ENCODE measurements at places on chromosomes 1 and 21.

DNA sequence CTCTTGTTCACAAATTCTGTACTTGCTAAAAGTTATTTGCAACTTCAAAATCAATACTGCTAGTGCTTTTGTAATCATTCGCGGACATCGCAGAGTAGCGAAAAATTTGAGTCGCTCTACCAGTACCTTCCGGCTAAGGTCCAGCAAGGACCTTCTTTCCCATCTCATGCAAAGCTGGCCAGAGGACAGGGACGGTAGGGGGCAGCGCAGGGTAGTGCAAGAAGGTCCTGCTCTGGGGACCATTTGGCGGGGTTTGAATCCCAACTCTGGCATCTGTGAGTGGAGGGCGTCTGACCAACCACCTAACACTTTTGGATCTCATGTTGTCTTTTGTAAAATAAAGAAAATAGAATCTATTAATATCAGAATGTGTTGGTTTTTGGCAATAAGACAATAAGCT lies 258.3 kb downstream of the SPATA17 start:
- DNase-seq, result no peak

- DNase-seq, result no peak
These were observed 22.2 kb upstream of the ZNF678 start for GRCh38 chr1:227541129-227541528.

- DNase-seq, result no peak
These were observed 11.1 kb upstream of the GJA5 start for GRCh38 chr1:147771226-147772125.

- no peak for DNase-seq
These were observed 159.1 kb downstream of the NFIA start for GRCh38 chr1:61241411-61241838.

GRCh38 chr1:46653405-46653958 lies 14.7 kb downstream of the ATPAF1 start:
- no peak for DNase-seq

GRCh38 chr1:181159451-181160140 lies 71.1 kb downstream of the IER5 start:
- DNase-seq, result no peak

- no peak for DNase-seq
These were observed 190.3 kb downstream of the GRIK3 start for GRCh38 chr1:36843906-36844610.

- peak; percentile 38 for DNase-seq
These were observed 127.3 kb downstream of the HHIPL2 start for GRCh38 chr1:222420633-222421032.

- DNase-seq, result peak; percentile 74
These were observed 9.2 kb upstream of the CBR3 start for GRCh38 chr21:36125512-36126207.

DNA sequence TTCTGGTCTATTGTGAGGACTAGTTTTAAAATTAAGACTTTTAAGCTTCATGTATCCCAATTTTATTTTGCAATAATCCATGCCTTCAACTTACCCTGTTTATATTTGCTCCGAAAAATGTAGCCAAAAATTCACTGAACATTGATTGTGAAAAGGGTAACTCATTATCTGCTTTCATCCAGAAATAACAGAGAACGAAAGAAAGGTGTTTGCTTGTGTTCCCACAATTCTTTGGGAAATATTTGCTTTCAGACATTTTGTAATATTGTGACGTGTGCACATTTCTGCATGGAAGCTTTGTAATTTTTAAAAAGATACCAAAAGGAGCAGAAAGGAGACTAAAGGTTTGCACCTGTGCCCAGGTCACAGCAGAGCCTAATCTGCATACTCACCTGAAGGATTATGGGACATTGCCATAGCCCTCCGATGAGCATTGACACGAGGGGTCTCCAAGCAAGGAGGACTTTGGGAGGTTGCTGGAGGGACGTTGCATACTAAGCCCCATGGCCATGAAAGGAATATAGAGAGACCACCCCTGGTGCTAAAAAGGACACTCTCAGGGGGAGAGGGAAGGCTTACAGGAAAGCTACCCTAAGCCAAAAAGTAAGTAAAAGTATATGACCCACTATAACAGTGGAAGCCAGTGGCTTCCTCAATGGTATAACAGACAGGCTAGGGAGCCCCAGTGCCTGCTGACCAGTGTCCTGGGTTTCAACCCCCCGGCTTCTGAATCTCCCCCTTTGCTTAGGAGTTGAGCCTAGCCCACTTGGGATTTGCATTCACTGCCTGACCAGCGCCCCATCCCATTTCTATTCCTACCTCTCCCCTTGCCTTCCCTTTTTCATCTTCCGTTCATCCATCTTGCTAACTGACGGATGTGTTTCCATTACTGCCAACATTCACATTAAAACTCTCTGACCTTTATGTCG lies 148.6 kb upstream of the ZC3H12A start:
- DNase-seq, result no peak

DNA sequence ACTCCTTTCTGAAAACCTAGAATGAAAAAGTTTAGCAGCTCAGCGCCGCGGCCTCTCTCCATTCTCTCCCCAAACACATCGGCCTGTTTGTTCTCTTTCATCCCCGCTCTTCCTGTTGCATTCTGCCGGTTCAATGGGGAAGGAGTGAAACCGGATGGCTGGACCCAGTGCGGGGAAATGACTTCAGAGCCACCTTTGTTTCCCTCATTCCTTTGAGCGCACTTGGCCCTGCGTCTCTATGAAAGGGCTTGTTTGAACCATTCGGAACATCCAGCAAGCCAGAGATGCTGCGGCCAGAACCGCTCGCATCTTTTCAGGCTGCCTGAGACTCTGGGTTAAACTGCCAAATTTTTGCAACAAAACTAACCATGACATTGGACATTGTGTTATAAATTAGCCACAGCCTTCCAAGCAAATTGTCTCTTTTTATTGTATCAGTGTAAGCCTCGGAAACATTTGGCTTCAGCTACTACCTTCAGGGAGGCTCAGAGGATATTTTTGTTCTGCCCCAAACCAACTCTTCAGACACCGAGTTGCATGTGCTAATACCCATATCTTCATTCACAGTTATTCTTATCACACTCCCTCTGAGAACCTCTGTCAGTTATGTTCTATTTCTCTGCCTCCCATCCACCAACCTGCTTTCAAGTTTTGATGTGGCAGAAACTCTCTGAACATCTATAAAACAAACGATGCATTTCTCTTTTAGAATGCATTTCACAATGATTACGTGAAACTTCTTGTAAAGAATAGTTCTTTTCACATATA lies 5.1 kb upstream of the OLIG1 start:
- DNase-seq, result no peak

- DNase-seq, result no peak
These were observed 346.8 kb upstream of the FMN2 start for GRCh38 chr1:239744851-239745250.

GRCh38 chr1:225498549-225499136 lies 70.8 kb upstream of the LBR start:
- no peak for DNase-seq

GRCh38 chr1:246152986-246153431 lies 354.1 kb downstream of the SMYD3 start:
- no peak for DNase-seq

GRCh38 chr1:32106663-32107275 lies 1.1 kb upstream of the KPNA6 start:
- no peak for DNase-seq

- no peak for DNase-seq
These were observed 838 bp upstream of the IBA57 start for GRCh38 chr1:228164561-228165371.

- DNase-seq, result peak; percentile 18
These were observed 98.1 kb downstream of the ADSS2 start for GRCh38 chr1:244353551-244354091.

DNA sequence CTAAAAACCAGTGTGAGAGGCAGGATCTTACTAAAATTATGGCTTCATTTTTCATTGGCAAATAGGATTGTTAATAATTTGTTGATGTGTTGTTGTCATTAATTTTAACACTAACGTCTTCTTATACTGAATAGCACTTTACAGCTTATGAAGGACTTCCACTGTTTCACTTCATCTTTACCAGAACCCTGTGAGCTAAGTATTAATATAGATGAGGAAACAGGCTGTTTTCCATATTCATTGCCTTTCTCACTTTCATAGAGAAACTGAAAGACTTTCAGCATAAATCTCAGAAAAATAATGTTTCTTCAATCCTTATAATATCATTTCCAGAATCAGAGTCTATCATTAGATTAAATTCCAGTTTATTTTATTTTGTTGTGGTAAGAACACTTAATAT lies 8.5 kb downstream of the MAP10 start:
- DNase-seq, result no peak

DNA sequence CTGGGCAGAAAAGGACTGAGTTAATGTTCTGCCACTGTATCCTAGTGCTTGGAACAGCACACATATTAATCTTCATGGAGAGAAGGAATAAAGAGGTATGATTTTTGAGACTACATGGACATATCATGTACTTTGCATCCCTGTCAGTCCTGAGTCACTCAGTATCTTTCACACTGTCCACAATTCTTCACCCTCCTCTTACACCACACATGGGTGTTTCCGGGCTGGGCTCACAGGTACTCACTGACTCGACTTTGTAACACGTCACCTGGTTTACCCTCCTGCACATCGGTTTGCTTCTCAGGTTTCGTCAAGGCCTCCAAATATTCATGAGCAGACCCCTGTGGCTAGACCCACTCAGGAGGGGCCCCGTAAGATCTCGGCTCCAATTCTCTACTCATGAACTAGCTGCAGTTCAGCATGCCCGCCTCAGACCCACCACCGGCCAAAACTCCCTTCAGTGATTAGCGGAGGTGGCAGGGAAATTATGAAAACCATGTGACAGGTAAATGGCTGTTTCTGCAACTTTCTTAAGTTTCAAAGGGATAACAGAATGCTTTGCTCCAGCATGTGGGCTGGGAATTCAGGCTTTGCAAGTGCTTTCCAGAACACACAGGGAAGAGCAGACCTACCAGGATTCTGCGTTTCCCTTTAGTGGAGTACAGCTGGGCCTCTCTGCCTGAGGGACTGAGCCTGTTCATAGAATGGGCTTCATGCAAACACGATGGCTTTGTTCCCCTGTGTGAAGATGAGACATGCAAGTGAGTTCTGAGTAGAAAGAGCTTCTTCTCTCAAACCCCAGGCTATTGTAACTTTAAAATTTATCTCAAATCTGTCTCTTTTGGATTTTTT lies 31.3 kb upstream of the TRABD2B start:
- DNase-seq, result no peak

GRCh38 chr21:16216288-16216962 lies 486.6 kb downstream of the USP25 start:
- no peak for DNase-seq

GRCh38 chr1:17097787-17098186 lies 21.5 kb downstream of the PADI2 start:
- no peak for DNase-seq

DNA sequence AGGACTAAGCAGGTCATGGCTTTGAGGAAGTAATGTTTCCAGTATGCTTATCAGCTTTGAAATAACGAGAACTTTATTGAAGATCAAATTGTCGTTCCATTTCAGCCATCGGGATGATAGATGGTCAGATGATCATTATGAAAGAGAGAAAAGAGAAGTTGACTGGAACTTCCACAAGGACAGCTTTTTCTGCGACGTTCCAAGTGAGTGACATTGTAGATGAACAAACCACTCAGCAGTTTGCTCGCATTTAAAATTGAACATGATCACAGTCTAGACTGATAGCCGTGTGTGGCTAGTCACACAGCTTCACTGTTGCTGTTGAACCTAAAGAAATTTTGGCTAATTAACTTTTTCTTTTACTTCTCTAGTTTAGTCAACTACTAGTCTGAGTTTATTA lies 151.1 kb downstream of the TLR5 start:
- no peak for DNase-seq

- DNase-seq, result no peak
These were observed 361 bp downstream of the DDAH1 start for GRCh38 chr1:85464497-85465098.

- DNase-seq, result no peak
These were observed 24.7 kb upstream of the ATP5PO start for GRCh38 chr21:33940164-33940880.

DNA sequence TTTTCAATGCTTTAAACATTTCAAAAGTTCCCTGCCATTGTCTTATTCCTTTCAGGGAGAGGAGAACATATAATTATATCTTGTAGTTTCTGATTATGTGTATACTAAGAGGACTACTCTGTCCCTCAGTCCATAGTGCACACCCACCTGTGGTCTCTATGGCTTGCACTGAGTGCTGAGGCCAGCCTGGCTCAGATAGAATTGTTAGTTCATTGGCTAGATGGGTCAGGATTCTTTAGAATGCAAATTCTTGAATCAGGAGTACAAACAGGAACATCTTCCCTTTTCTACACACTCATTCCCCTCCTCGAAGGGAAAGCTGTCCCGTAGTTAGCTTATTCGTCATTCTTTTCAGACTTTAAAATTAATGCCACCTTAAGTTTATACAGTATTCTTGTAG lies 8.2 kb downstream of the BACH1 start:
- no peak for DNase-seq

GRCh38 chr1:229913489-229913888 lies 153.5 kb upstream of the GALNT2 start:
- DNase-seq, result no peak

DNA sequence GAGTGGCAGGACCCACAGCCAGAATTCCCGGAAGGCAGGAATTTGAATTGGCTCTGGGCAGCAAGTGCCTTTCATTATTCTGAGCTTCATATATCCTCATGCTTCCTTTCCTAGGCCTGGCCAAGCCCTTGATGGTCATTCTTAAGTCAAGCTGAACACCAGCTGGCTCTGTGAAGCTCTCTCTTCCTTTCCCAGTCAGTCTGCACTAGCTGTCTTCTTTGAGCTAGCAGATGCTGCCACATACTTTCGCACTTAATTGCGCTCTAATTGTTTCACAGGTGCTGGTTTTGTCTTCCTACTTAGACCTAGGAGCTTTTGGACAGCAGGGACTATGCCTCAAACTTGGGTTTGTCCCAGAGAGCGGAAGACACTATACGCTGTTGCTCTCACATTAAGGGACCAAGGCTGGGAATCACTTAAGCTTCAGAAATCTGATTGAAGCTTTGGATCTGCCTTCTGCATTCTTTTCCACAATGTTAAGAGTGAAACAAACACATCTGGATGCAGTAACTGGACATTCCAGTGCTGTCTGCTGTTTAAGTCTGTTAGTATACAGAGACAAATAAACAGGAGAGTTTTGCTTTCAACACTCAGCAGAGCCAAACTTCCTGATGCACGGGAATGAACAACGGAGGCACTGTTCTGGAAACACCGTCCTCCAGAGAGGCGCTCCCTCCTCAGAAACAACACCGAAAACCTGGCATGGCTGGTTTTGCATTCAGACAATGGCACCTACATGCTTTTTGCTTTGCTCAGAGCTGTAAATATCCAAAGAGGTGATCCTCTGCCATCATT lies 2.2 kb downstream of the TLR5 start:
- DNase-seq, result no peak

Data from thymus (tissue), 14 donors.